LHCN-M2 (cell line): ENCODE measurements at places on chromosomes 16 and 17. TPM values are rescaled to one million over a fixed set of nuclear protein-coding genes. Genes with fewer than 3 reads are reported as not detected.

UNC119 gene
- 44.3 and 47.6 TPM in 2 replicates for total RNA-seq

DNA sequence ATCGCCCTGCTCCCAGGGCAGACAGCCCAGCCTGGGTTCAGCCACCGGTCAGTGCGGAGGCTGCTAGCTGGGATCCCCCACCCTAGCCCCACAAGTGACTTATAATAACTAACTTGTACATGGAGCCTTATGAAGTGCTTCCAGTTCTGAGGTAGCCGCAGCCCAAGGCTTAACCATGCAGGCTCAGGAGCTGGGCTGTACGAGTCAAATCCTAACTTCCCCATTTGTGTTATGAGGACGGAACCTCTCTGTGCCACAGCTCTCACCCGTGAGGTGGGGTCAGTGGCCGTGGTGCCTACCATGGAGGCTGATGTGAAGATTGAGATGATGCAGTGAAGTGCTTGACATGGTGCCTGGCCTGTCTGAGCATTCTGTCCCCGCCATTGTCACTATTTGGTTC lies 27.8 kb upstream of the GOSR2 start:
- no peak for DNase-seq

GRCh38 chr16:74570412-74571301 lies 36.3 kb downstream of the GLG1 start:
- DNase-seq = no peak

DNA sequence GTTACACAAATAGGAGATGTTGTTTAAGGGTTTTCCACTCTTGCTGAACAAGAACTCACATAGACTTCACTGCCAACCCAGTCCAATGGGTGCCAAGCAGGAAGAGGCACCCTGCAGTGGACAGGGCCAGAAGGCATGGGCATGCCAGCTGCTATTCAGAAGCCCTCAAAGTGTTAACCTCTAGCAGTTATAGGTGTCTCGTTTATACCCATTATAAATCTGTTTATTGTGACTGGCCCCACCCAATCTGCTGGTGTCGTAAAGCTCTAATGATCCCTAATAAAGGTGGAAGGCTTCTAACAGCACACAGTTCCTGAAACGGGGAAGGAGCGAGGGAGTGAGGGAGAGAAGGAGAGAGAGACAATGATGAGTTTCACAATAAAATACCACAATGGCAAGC lies 23.9 kb downstream of the HNF1B start:
- no peak for DNase-seq

DNA sequence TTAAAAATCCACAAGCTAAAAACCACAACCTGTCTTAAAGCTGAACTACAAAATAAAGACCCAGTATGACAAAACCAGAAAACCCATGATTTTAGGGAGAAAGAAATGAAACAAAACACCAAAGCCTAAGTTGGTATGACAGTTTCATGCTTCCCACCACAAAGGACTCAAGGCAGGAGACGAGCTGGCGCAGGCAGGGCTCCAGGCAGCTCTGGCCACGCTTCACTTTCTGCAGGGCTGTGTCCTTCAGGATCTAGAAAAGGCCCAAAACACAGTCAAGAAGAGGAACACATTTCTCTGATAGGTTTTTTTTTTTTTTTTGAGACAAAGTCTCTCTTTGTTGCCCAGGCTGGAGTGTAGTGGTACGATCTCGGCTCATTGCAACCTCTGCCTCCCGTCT lies 75.3 kb downstream of the WDR59 start:
- no peak for DNase-seq
